ENCODE measurements at places on chromosomes 2 and 18.

- DNase-seq, result no peak
Observed at GRCh38 chr2:228446734-228447133, 265.2 kb upstream of the SPHKAP start.

- no peak for DNase-seq
Observed at GRCh38 chr18:67232406-67232805, 284.1 kb downstream of the DSEL start.

DNA sequence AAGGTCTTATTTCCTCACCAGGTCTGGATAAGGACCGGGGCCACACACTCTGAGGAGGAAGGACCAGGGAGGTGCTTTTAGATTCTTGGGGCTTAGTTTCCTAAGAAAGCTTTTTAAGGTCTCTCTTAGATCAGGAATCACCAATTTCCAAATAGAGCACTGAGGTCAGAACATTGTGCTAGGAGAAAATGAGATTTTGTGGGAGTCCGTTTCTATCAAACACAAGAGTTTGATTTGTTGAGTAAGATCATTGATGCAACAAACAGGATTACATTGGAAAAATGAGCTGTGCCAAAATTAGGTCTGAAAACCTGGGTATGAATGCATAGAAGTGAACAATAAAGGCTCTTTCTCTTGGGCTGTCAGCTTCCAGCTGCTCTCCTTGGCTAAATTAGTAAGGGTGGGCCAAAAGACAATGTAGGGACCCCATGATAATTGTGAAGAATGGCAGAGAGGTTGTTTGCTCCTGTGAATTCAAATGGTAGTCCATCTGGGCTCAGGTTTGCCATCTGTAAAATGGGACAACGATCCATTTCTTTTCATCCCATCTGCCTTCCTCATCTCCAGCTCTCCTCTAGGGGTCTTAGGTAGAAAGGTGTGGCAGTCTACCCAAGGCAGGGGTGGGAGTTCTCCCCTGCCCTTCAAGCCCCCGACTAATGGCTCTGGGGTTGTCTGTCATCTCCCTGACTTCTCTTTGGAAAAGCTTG lies 20.0 kb downstream of the IGFBP2 start:
- DNase-seq, result no peak

- DNase-seq, result no peak
Observed at GRCh38 chr18:21393986-21394385, 152.0 kb downstream of the GREB1L start.

DNA sequence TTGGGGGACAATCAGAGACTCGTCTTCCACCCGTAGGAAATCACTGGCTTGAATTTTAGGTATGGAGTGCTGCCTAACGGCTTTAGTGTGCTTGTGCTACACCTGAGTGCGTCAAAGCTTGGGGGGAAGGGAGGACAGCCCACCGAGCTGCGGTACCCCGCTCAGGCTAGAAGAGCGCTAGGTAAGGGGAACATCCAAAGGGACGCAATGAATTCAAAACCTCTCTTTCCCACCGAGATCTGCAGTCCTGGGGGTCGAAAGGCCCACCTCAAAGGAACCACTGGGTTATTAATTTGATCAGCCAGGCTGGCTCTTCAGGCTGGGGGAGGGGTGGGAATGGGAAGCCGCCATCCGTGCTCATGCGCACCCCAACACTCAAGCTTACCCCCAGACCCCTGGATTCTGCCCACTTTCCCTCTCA lies 2.7 kb downstream of the EPHA4 start:
- no peak for DNase-seq

- no peak for DNase-seq
Observed at GRCh38 chr2:23658466-23658942, 268.4 kb downstream of the ATAD2B start.

DNA sequence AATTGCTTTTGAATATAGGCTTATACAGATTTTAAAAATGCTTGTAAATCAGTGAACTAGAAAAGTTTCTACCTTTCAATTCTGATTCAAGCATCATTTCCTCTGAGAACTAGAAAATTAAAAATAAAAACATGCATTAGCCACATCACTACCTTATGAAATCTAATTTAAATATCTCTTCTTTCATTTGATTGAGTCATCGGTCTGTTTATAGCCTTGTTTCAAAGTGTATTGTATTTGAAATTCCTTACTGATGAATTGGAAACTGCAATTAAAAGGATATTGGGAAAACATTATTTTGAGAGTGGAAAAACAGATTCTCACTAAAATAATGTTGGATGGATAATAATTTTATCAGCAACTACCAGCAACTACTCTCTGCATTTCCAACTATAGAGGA lies 717.7 kb upstream of the FAM98A start:
- no peak for DNase-seq

- no peak for DNase-seq
Observed at GRCh38 chr2:8174641-8175257, 507.1 kb upstream of the ID2 start.

DNA sequence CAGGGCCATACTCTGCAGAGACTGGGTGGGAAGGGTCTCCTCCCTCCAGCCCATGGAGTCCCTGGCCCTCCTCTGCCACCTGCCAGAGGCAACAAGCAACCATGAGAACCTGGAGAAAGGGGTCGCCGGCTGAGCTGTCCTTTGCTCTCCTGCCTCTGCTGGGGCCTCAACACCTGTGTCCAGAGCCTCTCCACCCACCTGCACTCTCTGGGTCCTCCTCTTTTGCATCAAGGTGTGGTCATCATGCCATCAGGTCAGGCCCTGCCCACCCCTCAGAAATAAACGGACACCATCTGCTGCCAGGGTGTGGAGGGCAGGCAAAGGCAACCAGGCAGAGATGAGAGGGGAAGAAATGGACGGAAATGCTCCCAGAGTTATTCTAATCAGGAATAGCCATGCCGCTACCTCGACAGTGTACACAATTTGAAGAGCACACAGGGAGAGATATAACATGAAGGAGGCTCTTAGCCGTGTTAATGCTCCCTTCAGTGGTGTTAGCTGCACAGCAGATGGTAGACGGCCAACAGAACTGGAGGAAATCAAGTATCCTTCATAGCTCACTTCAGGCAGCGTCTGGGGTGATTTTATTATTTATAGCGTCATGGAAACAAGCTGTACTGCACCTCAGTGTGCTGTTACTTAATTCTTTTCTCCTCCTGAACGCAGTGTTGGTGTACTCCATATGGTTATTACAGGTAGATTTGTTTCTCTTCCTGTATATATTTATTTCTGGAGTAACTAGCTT lies 247.9 kb downstream of the TSN start:
- no peak for DNase-seq

DNA sequence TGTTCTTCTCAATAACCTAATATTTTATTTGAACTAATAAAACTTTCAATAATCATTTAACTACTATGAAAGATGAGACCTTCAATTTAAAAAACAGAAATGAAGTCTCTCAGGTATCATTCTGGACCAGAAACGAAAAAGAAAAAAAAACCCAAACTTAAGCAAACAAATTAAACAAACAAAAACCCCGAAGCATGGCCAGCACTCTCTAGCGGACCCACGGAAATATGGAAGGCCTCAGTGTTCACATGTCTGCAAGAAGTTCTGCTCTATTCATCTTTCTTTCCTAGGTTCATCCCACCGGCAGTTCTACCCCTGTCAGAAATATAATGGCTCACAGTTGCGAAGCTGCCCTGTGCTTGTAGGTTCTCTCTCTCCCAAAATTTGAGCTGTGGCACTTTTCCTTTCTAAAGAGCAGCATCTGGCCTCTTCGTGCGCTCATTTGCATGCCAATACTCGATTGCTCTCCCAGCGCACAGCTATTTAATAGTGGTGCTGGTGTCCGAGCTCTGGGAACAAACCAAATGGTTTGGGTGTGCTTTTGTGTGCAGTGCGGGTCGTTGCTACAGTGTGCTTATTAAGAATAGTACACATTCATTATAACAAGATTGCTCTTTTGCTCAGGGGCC lies 129.0 kb upstream of the ZEB2 start:
- no peak for DNase-seq

DNA sequence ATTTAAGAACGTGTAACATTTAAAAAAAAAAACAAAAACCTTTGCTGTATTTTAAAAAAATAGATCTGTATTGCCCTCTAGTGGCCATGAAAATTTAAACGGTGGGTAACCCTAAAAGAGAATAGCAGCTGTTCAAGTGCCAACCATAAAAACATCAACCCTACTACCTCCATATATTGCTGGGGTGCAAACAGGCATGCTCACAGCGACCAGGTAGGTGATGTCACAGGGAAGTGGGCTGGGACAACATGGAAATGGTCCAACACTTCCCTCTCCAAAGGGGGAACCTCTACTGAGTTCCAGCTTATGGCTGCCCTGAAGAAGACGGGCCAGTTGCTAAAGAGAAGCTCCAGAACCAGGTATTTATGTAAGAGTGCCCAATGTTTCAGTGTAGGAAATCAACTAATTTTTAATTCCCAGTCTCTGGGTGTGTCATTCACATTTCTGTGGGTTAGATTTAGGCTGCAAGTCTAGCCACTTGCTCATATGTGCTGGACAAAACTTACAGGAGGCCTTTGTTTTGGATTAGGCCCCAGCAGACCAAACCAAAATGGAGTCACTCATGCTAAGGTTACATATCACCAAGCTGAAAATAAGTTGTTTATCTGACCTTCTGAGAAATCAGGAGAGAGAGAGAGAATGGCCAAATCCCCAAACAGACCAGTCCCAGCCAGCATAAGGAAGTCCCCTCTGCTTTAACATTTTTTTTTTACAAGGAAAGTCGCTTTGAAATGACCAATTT lies 54.5 kb downstream of the SKA1 start:
- peak; percentile 38 for DNase-seq

DNA sequence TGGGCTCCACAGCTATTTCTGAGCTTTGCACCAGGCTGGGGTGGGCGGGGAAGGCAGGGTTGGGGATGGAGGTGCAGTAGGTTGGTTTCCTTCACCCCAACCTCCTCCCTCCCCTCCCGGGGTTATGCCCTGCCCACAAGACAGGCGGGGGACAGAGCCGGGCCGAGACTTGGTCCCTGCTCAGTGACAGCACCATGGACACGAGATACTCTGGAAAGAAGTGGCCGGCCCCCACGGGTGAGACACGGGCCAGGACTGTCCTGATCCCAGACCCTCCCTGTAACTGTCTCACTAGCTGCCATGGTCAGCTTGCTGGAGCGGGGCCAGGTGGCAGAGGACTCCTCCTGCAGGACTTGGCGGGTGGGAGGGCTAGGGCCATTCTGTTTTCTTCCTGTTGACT lies 59.7 kb downstream of the DYSF start:
- DNase-seq, result no peak

DNA sequence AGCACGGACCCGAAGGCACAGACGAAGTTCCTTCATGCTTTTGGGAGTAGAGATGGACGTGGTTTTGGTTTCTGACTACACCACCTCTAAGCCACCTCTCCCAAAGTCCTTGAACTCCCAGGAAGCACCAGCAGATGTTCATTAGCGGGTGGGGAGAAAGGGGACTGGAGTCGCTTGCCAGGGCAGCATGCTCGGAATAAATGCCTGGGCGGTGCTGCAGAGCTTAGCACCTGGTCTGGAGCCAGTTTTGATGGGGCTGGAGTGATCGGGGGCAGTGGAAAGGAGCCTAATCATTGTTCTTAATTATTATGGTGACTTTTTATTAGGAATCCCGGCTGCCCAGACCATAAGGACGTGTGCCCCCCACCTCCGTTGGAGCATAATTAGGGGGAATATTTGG lies 220.8 kb downstream of the TFCP2L1 start:
- DNase-seq, result no peak

DNA sequence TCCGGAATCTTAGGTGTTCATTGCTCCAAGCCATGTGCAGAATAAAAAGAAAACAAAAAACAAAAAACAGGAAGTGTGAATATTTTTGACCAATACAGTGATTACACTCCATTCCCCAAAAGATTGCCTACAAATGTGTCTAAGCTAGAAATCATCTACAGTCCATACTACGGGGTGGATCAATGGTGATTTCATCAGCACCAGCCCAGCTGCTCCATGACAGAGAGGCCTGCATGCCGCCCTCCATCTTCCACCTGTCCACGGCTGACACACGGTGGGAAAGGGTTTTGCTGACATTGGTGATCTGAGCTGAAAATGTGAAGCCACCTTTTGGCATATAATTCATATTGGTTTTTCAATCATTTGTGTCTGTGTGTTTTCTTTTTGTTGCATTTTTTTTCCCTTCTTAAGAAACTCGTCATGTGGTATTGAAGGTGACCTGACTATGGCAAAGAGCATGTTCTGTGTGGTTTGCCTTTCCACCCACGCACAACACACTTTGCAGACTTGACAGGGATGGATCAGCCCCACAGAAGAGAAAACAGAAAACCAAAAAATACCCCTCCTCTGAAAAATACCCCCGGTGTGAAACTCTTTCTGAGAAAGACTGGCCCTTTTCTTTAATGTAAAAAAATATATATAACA lies 533.1 kb downstream of the RNF144A start:
- DNase-seq, result no peak

- no peak for DNase-seq
Observed at GRCh38 chr2:135925571-135925970, 49.3 kb upstream of the MCM6 start.

DNA sequence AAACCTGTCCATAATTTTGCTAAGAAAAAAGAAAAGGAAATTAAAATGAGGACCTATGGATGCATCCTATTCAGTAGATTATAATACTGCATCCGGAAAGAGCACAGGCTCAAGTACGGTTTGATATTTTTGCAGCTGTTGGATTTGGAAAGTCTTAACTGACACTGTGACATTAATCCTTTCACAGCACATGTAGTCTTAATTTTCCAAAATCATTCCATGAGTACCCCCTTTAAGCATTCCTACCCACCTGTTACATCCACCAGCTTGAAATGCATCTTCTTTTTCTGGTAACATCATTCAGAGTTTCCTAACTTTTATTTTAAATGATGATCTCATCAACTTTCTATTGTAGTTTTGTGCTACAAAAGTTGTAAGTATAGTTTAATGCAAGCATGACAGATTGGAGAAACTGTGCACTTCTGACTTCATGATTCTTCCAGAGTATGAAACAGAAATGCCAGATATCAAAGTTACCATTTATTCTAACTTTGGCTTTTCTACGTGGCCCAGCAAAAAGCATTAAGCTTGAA lies 113.5 kb downstream of the ESCO1 start:
- DNase-seq, result no peak

GRCh38 chr2:60504049-60504448 lies 49.4 kb downstream of the BCL11A start:
- no peak for DNase-seq

- DNase-seq, result no peak
Observed at GRCh38 chr2:170818036-170818751, 1.5 kb downstream of the GAD1 start.

All from GM10248 (cell line).